CD4-positive, alpha-beta T cell treated with Interleukin-2 at 100 ng/mL for 4 hours (primary cell): ENCODE measurements at places on chromosomes 6 and 20.

- DNase-seq, result no peak
Measured at GRCh38 chr6:139289233-139289632, 2.6 kb downstream of the TXLNB start.

- DNase-seq, result no peak
Measured at GRCh38 chr6:158655569-158656450, 6.0 kb downstream of the SYTL3 start.

- DNase-seq, result no peak
Measured at GRCh38 chr6:55212156-55212555, 37.8 kb downstream of the HCRTR2 start.

DNA sequence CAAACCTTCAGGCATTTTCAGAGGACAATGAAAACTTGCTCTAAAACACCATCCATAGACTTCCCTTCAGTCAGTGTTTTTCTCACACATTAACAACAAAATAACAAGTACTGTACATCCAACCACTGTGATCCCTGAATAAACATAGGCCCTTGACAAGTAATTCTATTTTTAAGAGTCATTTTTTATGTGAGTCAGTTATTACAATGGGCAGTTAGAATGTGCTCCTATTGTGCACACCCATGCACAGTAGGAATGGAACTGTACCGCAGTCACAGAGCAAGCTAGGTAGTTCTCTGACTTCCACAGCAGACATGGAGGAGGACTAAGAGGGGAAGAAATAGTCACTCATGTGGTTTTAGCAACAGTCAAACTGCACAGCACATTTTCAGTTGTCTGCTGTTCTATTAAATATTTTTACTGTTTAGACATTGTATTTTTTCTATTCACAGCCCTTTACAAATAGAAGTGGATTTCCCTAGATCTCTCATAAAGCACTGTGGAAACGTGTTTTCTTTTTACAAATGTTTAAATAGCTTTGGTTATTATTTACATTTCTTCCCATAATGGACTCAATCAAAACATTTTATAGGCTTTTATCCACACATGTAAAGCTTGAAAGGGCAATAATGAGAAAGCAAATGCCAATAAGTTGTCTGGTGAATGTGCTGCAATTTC lies 100.4 kb downstream of the JAG1 start:
- DNase-seq, result no peak

DNA sequence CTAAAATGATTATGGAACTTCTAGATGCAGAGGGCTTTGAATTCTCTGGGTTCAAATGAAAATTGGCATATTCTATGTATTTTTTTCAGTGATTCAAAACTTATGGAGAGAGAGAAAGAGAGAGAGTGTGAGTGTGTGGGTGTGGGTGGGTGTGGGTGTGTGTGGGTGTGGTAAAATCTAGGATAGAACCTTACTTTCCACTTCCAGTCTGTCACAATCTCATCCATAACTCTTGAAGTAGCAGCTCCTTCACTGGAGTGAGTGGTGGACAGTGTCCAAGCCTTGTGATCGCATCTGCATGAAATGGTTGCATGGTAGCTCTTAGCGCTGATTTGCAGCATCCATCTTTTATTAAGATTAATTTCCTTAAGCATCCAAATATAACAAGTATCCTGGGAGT lies 37.7 kb downstream of the ADGB start:
- DNase-seq, result no peak

DNA sequence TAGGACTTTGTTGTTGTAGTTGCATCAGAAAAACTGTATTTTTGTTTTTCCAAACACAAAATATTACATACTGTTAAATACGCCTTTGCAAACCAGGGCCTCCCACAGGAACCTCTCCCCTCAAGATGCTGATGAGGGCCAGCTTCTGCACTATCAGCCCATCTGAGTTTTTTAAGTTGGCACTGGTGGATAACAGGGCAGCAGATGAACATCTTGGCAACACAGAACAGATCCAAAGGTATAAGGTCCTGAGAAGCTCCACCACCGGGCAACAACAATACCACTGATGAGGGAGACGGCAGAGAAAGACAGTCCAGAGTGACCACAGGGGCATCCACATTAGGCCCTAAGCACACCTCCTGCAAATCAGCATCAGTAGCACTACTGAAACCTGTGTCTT lies 177.7 kb downstream of the DLL1 start:
- DNase-seq, result no peak

DNA sequence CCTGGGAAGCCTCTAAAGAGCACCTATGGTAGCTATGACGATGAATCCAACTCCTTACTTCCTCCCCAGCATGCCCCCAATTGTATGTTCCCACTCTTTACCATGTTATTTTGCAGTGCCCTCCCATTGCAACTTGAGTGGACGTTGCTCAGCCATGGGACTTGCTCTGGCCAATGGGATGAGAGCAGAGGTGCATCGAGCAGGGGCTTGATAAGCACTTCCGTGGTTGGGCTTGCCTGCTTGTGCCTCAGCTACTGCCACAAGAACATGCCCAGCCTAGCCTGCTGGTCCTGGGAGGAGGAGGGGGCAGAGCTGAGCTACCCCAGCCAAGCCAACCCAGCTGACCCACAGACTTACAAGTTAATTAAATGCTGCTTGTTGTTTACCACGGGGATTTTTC lies 71.1 kb upstream of the CTNNBL1 start:
- no peak for DNase-seq

GRCh38 chr6:140729521-140729920 lies 1355.1 kb upstream of the CITED2 start:
- DNase-seq, result no peak

DNA sequence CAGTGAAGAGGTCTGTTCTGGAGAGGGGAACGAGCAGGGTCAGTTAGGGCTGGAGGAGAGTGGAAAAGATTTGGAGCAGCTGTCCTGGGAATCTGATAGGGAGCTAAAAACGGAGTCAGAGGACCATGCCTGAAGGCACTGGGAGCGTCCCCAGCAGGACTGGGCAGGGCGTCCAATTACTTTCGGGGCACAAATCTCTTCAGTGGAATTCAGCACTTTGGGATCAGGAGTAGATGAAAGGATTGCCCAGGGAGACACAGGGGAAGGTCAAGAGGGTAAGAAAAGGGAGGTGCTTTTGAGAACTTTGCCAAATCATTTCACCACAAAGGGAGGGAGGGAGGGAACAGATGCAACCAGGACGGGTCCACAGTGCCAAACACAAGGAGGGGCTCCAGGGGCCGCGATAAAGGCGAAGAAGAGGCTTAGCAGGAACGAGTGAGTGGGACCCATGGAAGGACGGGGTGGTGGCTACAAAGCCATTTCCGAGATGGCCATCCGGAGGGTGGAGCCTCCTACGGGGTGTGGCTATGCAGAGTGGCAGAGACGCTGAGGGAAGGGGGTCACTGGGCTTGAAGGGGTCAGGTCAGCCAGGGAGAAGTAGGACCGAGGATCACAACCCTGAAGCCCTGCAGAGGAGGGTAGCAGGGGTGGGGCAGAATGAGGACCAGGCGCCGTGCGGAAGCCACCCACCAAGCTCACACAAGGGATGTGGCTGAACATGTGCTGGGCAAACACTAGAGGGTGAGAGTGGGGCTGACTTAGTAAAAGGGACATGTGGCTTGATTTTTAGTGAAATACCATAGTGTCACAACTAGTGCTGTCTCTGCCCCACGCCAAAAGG lies 180.0 kb upstream of the RREB1 start:
- no peak for DNase-seq

DNA sequence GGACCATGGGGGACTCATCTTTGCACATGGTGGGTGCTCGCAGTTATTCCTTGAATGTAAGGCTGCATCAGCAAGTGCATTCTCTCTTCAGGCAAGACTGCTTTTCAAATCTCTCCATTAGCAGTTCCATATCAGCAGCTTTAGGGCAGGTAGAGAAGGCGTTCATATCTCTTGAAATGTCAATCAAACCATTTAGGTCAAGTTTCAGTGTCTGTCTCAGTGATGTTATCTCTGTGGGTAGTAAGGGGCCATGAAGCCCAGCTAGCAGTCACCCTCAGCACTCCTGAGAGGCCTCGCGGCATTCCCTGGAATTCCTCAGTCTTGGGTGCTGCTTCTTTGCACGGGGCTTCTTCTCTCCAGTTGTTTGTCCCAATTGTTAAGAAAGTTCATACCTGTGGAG lies 24.2 kb downstream of the FARS2 start:
- no peak for DNase-seq

- no peak for DNase-seq
Measured at GRCh38 chr20:62914970-62915457, 11.3 kb downstream of the DIDO1 start.

GRCh38 chr6:51396583-51396982 lies 577.9 kb downstream of the TFAP2B start:
- DNase-seq, result no peak

GRCh38 chr20:3121955-3122610 lies 37.6 kb upstream of the AVP start:
- DNase-seq, result no peak

GRCh38 chr20:21519136-21519584 lies 5.3 kb upstream of the NKX2-2 start:
- no peak for DNase-seq

- peak; percentile 74 for DNase-seq
Measured at GRCh38 chr20:20860078-20860806, 147.8 kb upstream of the RALGAPA2 start.

GRCh38 chr20:48204499-48204898 lies 419.2 kb upstream of the SULF2 start:
- DNase-seq, result no peak

DNA sequence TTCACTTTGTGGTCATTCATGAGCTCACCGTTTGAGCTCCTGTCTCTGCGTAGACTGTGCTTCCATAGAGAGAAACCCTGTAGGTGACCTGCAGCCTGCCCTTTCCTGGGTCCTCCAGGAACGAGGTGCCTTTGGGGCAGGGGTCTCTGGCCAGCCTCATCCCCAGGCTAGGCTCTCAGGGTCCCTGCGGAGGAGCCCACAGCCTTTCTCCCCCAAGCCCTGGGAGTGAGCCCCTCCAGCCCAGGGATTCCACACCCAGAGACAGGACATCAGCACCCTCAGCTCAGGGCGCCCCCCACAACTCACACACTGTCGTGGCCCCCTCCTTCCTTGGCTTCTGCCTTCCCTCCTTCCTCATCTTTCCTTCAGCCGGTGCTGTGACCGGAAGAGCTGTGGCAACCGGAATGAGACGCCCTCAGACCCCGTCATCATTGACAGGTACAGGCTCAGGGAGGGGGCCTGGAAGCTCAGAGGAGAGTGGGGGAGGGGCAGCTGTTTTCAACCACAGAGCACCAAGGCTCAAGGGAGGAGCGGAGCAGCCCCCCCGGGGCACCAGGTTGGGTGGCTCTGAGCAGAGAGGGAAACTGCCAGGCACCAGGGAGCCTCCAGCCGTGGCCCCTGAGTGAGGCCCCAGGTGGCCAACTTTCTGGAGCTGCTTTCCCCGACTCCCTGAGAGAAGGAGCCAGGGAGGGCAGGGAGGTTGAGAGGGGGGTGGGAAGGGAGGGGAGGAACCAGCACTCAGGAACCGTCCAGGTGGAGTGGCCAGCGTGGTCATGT lies 16.8 kb downstream of the EBF4 start:
- DNase-seq, result no peak

- DNase-seq, result no peak
Measured at GRCh38 chr20:61288331-61288784, 36.3 kb downstream of the CDH4 start.

DNA sequence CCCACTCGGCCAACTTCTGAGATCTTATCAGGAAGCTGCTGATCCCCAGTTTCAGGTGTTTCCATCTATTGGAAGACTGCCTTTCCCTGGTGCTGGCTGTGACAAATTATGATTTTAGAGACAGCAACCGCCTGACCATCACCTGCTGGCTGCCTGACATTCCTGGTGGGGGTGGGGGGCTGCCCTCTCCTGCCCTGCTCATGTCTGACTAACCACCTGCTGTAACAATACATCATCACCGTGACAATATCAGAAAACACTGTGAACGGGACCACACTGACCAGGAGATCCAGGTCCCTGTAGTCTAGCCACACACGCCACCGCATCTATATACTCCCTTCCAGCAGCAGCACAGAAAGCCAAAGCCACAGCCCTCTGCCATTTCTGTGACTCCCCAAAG lies 537.5 kb downstream of the QKI start:
- no peak for DNase-seq

DNA sequence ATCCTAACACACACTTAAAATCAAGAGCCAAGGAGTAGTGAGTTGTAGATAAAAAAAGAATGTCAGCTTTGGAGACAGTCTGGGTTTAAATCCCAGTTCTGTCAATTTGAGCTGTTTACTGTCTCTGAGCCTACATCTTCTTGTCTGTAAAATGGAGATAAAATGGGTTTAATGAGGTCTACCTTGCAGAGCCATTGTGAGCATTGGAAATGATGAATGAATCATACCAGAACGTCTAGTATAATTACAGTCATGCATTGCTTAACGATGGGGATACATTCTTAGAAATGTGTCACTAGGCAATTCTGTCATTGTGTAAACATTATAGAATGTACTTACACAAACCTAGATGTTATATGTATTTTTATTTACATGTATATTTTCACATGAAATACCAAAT lies 17.6 kb upstream of the SGK2 start:
- DNase-seq, result no peak

DNA sequence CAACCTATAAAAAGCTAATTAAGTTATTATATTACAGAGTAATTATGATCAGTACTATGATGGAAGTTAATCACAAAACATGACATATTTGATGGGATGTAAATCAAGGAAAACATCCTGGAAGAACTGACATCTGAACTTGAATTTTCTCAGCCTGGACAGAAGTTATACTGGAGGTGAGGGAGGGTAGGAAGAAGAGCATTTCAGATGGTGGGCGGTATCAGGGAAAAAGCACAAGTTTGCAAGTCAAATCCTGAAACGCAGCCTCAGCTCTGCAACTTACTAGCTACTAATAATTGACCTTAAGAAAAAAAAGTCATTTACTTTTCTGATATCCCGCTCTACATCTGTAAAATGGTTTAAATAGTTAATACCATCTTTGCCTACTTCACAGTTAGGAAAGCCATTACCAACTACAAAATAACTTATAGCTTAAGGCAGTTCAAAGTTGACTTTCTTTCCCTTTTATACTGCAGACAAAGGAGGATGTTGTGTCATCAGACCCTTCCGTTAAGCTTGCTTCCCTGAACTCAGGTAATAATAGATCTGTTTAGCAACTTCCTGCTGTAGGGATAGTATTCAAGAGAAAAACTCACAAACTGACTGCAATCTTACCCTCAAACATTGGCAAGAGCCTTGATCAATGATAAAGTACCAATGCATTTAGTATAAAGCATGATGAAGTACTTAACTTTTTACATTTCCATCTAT lies 21.0 kb downstream of the NOL7 start:
- DNase-seq, result peak; percentile 12

GRCh38 chr6:149917679-149918078 lies 5.2 kb downstream of the RAET1G start:
- DNase-seq, result no peak
